ENCODE measurements at places on chromosomes 2 and 18.

GRCh38 chr2:46751897-46752296 is 163.7 kb downstream of the MCFD2 start:
- DNase-seq: no peak

DNA sequence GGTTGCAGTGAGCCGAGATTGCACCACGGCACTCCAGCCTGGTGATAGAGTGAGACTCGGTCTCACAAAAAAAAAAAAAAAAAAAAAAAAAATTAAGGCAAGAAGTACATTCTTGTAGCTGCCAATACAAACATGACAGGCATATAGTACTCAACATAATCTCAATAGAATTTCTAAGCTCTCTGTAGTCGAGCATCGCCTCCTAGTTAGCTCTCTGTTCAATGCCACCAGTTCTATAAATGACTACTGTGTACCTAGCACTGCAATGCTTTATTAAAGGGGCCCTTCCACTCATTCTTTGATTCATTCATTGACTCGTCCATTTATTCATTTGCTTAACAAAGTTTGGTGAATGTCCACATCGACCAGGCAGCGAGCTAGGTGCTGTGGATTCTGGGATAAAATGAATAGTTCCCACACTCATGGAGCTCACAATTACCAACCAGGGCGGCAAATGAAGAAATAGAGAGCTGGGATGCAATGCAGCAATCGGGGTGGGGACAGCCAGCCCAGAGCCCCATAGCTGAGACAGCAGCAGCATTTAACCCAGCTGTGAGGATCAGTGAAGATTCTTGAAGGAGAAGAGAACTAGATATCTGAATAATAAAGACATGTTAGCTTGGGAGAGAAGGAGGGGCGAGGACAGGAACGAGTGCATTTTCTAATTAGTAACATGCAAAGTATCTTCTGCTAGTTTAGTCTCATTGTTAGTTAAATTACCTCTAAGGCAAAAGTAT is 349.8 kb downstream of the LPIN1 start:
- DNase-seq: no peak

- DNase-seq: peak; percentile 28
Measured at GRCh38 chr2:69164061-69164778, 151.2 kb downstream of the ANTXR1 start.

DNA sequence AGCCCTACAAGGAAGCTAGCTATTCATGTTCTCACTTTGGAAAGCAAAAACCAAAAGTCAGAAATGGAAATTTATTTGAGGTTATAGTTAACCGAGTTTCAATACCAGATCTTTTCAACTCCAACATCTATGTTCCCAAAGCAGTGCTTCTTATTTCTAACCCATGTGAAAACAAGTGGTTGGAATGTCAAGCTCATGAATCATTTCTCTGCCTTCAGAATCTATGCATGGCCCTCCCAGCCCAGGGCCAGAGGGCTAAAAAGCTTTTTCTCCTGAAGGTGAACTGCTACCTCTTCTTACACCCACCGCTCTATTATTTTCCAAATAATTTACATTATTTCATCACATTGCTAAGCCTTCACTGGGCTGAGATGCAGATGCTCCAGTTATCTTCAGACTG is 158.4 kb downstream of the SP3 start:
- no peak for DNase-seq
